Activated T-helper 1 cell treated with Interleukin-2 at 50 U/mL for 16 hours (primary cell): ENCODE measurements at places on chromosomes 5 and 9.

DNA sequence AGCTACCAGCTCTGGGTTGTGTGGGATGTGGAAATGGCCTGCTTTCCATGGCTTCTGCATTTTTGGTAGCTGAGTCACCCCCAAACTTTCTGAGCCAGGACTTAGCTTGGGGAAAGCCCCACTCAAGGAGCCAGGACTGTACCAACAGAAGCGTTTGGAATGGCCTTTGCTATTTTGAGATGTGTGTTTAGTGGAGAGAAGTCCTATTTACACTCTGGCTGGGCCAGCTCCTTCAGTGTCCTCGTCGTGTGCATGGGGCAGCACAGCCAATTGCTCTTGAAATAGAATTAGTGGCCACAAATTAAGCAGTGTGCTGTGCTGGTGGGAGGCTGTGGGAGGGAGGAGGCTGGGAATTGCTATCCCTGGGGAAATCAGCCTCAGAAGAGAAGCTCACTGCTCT is 51.6 kb downstream of the ENTREP1 start:
- no peak for DNase-seq

- no peak for DNase-seq
Observed at GRCh38 chr5:39544941-39545340, 120.2 kb upstream of the DAB2 start.

DNA sequence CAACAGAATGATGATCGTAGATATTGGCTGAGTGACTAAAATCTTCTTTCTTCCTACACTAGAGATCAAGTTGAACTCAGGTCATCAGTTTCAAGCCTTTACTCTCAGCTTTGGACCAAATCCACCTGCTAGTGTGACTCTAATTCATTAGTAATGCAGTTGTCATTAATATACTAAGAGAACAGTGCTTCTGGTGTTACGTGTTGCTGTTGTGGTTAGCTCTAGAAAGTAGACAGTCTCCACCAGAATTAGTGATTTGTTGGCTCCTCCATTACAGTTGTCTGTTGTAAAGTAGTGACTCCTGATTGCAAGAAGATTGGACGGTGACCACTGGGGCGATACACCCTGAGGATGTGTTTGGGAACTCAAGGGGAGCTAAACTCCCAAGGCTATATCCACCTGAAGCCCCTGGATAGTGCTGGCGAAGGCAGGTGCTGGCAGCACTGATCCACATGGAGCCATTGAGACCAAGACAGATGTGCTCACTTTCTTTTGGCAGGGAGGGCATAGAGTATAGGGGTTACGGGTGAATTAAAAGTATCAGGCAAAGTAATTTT is 3.1 kb downstream of the CAMK4 start:
- no peak for DNase-seq

- no peak for DNase-seq
Observed at GRCh38 chr5:1068895-1069719, 42.8 kb downstream of the SLC12A7 start.

- no peak for DNase-seq
Observed at GRCh38 chr5:175508896-175509295, 30.5 kb downstream of the SFXN1 start.

- no peak for DNase-seq
Observed at GRCh38 chr5:106964132-106964531, 706.6 kb downstream of the EFNA5 start.

DNA sequence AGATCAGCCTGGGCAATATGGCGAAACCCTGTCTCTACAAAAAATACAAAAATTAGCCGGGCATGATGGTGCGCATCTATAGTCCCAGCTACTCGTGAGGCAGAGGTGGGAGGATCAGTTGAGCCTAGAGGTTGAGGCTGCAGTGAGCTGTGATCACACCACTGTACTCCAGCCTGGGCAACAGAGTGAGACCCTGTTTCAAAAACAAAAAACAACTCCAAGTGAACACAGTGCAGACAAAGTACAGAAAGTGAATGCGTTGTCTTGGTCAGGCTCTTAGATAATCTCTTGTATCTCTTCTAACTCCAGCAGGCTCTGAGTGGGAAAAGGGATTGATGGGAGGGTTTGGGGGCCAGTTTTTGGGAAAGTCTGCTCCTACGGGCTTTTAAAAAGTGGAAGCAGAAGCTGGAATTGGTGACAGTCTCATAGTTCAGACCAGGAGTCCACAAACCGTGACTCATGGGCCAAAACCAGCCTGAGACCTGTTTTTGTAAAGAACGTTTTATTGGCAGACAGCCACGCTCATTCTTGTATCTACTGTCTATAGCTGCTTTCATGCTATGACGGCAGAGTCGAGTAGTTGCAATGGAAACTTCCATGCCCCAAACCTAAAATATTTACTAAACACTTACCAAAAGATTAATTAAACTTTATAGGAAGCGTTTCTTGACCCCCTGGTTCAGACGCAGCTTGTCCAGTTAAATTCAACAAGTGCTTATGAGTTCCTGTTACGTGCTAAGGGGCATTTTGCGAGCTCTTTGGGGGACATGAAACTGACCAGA is 32.9 kb downstream of the NDST1 start:
- no peak for DNase-seq

DNA sequence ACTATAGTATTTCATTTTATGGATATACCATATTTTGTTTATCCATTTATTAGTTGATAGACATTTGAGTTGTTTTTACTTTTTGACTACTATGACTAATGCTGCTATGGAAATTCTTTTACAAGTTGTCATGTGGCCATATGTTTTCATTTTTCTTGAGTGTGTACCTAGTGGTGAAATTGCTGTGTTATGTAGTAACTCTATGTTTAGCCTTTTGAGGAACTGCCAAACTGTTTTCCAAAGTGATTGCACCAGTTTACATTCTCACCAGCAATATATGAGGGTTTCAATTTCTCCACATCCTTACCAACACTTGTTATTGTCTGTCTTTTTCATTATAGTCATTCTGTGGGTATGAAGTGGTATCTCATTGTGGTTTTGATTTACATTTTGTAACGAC is 75.4 kb downstream of the GRIA1 start:
- no peak for DNase-seq

- no peak for DNase-seq
Observed at GRCh38 chr5:7857926-7858632, 7.1 kb upstream of the CFAP90 start.

DNA sequence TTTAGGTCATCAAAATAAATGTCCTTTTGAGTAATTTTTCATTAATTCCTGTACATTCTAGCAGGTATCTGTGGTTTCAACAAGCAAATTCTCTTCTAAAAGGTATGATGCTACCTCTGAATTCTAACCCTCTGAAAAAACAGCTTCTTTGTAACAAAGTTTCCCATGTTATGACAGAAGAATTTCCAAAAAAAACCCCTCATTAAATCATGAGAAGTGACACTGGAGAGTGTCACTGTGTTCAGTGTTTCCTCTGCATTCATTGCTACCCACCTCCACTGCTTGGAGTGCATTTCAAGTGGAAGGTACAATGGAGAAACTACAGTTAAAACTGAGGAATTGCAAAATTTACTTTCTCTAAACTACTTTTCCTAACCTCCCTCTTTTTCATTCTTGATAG is 10.1 kb downstream of the CDKN2A start:
- no peak for DNase-seq

DNA sequence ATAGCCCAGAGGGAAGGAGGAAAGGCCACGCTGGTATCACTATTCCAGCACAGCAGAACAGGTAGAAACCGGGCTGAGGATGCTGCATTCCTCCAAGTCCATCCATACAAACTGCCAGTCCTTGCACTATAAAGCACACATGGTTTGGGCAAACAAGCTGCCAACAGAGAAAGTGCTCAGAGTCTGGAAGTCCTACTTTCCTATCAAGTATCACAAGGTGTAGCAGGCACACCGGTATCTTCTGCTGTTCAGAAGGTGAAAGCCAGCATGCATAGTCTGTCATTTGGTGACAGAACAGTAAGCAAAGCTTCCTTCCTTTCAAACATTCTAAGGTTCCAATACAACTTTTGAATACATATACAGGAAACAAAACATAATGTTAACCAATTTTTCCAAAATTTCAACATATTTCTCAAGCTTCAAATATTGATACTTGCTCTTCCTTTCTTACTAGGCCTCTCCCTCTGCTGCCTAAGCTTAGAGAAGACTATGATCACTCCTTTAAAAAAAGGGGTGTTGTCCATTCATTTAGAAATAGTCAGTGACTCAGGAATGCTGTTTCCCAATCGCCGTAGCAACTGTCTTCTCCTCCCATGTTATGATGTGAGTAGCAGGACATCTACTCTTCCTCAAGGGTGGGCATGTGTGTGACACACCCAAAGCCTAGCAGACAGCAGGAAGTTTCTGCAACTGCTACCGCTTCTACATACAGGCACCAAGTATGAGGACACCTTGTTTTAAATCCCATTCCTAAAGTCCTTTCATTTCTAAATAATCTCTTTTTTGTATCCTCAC is 14.7 kb downstream of the DIAPH1 start:
- DNase-seq, result no peak

- DNase-seq, result no peak
Observed at GRCh38 chr5:53556001-53556400, 4.4 kb upstream of the NDUFS4 start.

DNA sequence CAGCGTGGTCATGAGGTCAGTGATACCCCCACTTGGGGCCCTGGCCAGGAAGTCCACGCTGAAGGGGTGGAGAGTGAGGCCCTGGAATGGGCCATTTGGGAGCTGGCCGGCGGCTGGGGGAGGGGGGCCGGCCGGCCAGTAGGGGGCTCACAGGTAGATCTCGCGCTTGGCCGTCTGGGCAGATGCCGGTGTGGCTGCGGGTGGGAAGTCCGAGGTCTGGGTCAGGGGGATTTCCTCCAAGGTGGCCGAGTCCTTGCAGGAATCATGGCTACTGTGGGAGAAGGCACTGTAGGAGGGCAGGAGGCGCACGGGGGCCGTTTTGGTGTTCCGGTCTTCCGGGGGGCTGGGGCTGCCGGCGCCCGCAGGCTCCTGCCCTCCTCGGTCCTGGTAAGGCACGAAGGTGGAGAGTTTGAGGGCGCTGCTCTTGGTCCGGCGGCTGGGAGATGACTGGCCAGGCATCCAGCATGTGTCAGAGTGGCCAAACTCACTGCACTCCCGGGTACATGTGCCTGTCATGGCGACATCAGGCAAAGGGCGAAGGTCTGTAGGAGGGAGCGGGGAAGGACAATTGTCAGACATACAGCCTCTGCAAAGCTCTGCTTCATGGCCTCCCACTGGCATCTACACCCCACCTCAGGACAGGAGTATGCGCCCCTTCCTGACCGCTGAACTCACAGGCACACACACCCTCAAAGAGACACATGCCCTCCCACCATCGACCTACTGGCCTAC is 24.1 kb downstream of the PCDH1 start:
- no peak for DNase-seq

GRCh38 chr9:69578026-69578425 is 94.1 kb downstream of the APBA1 start:
- DNase-seq, result no peak

GRCh38 chr9:100577776-100578448 is at the start of gene CAVIN4:
Gene CAVIN4, plus strand, starts transcription at chr9:100578079. Its CDS starts 65 bp downstream, at chr9:100578144.
- DNase-seq, result no peak

- DNase-seq, result no peak
Observed at GRCh38 chr9:71908825-71909224, 2.2 kb downstream of the ABHD17B start.

GRCh38 chr9:105295201-105295550 is 50.7 kb downstream of the SLC44A1 start:
- DNase-seq, result no peak

GRCh38 chr5:67047160-67047559 is 149.4 kb downstream of the CD180 start:
- DNase-seq, result no peak

DNA sequence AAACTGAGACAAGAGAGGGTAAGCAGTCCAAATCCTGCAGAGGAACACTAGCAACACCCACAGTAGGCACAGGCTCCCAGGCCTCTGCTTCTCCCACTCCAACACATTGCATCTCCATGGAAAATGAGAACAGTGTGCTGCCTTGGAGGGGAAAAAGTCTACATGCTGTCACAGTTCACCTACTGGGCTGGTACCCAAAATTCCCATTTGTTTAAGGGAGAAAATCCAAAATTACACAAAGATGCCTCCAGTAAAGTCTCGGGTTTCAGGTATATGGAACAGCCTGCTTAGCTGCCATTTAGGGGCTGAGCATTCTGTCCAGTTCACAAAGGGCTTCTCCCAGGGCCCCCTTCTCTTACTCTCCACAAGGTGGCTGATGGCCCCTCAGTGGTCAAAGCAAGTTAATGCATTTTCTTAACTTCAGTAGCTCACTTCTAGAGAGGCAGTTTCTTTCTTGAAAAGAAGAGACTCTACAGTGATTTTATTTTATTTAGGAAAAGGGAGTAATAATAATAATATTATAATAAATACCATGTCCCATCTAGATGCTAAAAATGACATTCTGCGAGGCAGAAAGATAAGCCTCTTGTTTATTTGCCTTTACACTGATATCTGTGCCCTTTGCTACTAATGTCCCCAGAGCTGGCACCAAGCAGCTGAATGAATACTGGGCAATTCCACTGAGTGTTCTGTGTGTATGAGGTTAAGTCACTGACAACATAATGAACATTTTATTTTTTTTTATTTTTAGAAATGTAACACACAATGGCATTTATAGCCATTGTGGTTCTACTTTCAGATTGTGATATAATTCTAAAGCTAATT is 89.4 kb downstream of the RGS7BP start:
- no peak for DNase-seq

- no peak for DNase-seq
Observed at GRCh38 chr9:34988218-34989002, 1.1 kb upstream of the DNAJB5 start.

GRCh38 chr5:116360008-116360853 is 214.4 kb downstream of the SEMA6A start:
- no peak for DNase-seq

DNA sequence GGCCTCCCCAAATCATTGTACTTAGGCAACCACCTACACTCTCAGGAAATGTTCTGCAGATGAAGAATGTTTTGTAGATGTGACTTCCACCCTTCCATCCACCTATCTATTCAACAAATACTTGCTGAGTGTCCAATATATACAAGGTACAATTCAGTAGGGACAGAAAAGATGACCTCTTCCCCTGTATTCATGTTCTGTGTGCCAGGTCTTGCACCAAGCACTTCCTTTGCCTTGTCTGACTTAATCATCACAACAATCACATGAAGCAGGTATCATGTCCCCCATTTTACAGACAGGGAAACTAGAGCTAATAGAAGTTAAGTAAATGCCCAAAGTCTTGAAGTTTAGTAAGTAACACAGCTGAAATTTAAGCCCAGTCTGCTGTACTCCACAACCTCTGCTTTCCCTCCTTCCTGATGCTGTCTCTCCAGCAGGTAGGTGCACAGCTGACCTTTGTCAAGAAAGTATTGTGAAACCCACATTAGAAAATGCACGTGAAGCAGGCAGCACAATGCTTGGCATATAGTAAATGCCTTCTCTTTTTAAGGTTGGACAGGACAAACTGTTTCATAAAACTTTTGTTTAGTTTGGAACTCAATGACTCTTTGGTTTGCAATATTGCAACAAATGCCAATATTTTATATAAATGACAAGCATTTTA is 296.5 kb downstream of the DEPDC1B start:
- DNase-seq, result no peak

DNA sequence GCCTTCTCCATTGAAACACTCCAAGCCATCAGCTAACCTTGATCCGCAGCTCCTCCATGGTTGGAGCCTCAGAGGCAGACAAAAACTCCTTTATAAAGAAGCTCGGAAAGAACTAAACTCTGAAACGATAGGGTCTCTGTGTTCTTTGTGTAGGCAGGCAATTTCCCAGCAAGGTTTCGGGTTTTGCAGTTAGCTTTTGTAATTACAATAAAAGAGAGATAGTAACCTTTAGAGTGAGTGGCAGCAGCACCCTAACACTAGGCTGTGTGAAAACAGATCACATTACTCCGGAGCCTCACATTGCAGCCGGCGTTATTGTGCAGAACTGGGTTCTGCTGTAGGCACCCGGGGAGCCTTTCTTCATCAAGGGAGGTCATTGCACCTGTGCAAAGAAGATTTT is 115.8 kb upstream of the MAP3K1 start:
- DNase-seq, result no peak
